Caco-2 (cell line): ENCODE measurements at places on chromosomes 11 and 22.

DNA sequence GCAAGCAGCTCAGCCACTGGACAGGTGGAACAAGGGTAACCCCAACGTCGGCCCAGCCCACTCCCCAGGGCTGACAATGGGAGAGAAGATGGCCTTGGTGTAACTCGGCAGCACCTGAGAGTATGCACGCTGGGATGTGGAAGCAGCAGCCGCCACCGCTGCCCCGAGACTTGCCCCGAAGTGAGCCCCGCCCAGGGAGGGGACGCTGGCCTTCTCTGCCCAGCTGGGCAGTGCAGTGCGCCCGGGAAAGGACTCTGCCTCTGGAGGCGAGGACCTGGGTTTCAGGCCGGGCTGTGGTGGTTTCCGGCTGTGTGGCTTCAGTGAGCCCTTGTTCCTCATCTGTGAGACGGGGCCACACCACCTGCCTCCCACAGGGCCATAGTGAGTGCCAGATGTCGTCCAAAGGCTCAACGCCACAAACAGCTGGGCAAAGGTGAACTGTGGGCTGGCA, 8.6 kb upstream of the POLDIP3 start:
- no peaks in the 10 kb centered on the region for H3K27me3 ChIP-seq
- DNase-seq = no peak
- H3K36me3 ChIP-seq = peaks cover 7% of the 10 kb centered on the region

GRCh38 chr11:424232-424631, 9.4 kb upstream of the SIGIRR start:
- peaks cover 4% of the 10 kb centered on the region; the same call in 1 of the 2 replicates for H3K36me3 ChIP-seq
- no peak overlapping the region for H3K27ac ChIP-seq
- no peaks in the 10 kb centered on the region for H3K27me3 ChIP-seq
- peaks cover 19% of the 10 kb centered on the region for H3K4me1 ChIP-seq
- H3K4me3 ChIP-seq = no peak overlapping the region

GRCh38 chr11:110755941-110756340, 43.7 kb upstream of the ARHGAP20 start:
- H3K36me3 ChIP-seq = no peaks in the 10 kb centered on the region
- H3K4me3 ChIP-seq = no peak overlapping the region
- H3K4me1 ChIP-seq = no peaks in the 10 kb centered on the region; the same call in 1 of the 2 replicates
- H3K27ac ChIP-seq = no peak overlapping the region
- H3K27me3 ChIP-seq = no peaks in the 10 kb centered on the region
- DNase-seq = no peak

DNA sequence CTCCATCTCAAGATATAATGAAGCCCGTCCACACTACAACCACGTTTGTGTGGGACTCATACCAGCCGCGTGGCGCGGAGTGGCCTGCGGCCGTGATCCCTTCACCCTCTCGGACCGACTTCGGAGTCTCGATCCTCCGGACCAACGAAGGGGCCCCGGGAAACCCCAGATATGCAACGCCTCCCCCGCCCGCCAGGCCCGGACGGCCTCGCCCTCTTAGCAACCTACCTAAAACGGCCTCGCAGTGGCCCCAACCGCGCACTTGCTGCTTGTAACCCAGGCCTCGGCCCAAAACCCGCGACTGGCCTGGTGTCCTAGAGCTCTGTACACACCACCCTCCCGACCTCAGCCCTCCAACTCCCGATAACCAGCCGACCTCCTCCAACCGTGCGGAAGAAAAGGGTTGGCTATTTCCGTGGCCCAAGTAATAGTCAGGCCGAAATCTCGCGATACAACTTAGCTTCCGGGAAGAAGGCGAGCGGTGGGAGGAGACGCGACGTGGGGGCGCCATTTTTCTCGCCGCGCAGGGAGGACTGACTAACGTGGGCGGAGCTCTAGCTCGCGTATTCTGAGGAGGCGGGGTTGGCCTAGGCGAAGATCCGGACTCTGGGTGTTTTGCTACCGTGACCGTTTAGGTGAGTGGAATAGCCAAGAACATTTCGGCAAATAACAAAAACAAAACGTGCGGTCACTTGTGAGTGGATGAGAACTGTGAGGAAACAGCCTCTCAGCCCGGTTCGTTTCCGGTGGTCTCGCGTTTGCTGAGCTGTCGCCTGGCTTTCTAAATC, at the start of the genes C11orf54 and TAF1D:
Gene C11orf54, plus strand, starts transcription at position 579 of the 788 bp plus-strand sequence. CDS start 5,722 bp downstream, outside the sequence.
Gene TAF1D, minus strand, starts transcription at position 402 of the 788 bp plus-strand sequence. CDS start 2,191 bp downstream, outside the sequence.
- H3K27me3 ChIP-seq = no peaks in the 10 kb centered on the region
- peak within 1 kb of the TSS; percentile 74 for H3K4me3 ChIP-seq
- peaks cover 13% of the 10 kb centered on the region for H3K36me3 ChIP-seq

DNA sequence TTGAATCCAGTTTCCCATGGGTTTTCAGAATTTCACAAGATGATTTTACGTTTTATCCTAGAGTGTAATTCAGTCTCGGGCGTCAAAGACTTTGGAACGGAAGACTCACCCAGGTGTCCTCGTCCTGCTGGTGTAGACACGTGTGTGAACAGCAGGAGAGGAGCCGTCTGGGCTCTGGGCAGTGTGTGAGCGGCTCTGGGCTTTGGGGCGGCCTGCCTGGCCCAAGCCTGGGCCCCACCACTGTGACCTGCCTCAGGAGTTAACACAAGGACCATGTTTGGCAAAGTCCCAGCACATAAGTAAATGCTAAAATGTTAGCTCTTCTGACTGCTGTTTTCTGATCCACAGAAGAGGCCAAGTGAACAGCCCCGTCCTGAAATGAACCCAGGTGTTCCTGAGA, 1093.3 kb downstream of the BRD1 start:
- no peaks in the 10 kb centered on the region for H3K36me3 ChIP-seq
- DNase-seq = no peak
- no peak overlapping the region for H3K27ac ChIP-seq
- H3K27me3 ChIP-seq = no peaks in the 10 kb centered on the region
- H3K4me3 ChIP-seq = no peak overlapping the region
- no peaks in the 10 kb centered on the region for H3K4me1 ChIP-seq

GRCh38 chr11:62719302-62719978, 7.8 kb downstream of the HNRNPUL2 start:
- peaks cover 21% of the 10 kb centered on the region for H3K36me3 ChIP-seq
- no peak overlapping the region for H3K4me3 ChIP-seq
- peaks cover 15% of the 10 kb centered on the region; the same call in 1 of the 2 replicates for H3K4me1 ChIP-seq
- H3K27me3 ChIP-seq = no peaks in the 10 kb centered on the region

GRCh38 chr22:22609291-22609690, 35.1 kb upstream of the GGTLC2 start:
- no peak for DNase-seq
- no peak overlapping the region for H3K27ac ChIP-seq
- H3K36me3 ChIP-seq = no peaks in the 10 kb centered on the region
